Body of pancreas (tissue), 4 donors: ENCODE measurements at places on chromosomes 5 and 9. TPM values are rescaled to one million over a fixed set of nuclear protein-coding genes. Genes with fewer than 3 reads are reported as not detected.

DNA sequence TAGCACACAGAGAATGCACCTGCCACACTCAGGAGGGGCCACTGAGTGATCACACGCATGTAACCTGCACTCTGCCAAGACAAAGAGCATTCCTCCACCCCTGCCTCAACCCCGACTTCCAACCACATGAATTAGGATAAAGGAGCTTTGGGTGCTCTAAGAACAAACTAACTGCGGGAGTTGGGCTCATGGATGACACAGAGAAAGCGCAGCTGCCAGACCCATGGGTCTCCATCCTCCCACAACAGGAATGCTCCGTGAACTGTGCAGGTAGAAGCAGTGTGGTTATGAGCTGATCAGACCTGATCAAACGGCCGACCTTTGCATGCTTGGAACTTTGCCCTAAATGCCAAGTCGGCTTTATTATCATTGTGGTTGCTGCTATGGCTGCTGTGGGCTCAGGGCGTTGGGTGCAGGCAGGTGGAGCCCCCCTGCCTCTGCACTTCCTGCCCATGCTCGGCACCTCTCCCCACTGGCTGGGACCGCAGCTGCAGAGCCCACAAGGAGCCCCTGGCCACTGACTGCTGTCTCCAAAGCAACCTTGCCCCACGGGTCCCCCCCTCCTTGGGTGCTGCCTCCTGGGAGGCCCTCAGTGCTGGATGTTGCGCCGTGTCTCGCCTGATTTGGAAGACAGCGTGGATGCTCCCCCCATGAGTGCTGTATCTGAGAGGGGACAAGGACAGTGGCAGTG lies 2.6 kb upstream of the SLC6A3 start:
- DNase-seq = no peak

DNA sequence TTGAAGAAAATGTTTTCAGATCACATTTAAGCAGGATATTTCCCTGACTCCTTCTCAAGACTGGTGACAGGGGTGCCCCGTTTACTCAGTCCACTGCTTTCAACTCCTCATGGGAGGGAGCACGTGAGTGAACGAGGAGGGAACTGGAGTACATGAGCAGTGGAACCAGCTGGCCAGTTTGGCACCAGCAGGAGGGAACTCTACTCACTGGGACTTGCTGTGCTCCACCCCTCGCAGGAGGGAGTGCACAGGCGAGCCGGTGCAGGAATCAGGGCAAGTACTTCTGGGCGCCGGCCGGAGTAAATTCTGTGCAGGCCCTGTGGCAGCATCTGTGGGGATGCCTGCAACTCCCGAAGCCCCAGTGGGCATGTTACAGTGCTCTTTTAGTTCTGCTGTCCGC lies 1941.1 kb upstream of the C9orf72 start:
- peak; percentile 64 for DNase-seq

DNA sequence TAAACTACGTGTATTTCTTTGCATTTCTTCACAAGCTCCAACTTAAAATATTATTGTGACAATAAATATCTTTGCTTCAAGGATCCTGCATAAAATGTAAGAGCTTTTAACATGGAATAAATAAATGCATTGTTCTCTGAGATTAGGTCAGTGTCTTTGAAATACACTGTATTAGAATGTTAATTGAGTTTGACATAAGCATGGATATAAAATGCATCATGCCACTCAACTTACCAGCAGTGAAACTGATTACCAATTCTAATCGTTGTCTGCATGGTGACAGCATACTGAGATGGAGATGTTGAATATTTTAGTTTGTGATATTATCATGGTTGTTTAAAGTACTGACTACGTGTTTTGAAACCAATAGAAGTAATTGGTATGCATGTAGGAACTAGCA lies 555.3 kb upstream of the ZNF608 start:
- DNase-seq = no peak

- DNase-seq = peak; percentile 66
Measured at GRCh38 chr5:177302354-177303110, 987 bp downstream of the RAB24 start.

DNA sequence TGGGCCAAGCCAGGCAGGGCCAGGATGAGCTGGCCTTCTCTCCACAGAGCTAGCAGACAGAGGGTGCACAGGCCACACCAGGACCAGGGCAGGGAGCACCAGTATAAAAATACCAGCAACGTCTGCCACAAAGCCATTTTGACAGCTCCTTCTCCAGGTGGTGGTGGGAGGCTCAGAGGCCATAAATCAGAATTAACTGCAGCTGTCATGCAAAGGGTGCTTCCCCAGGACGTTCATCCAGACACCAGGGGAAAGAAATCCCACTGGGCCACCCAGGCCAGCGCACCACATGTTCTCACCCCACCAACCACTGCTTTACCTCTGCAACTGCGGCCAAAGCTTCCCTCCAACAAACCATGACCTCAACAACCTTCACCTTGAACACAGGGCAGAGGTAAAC lies 403.7 kb upstream of the TRPC7 start:
- no peak for DNase-seq

- DNase-seq = no peak
Measured at GRCh38 chr9:37512437-37512836, 26.7 kb downstream of the POLR1E start.

GRCh38 chr9:114120192-114121014 lies 21.3 kb upstream of the KIF12 start:
- DNase-seq = no peak

Gene ZFP37
- total RNA-seq = 0.33 TPM

Gene MEIKIN
- not detected for total RNA-seq

- no peak for DNase-seq
Measured at GRCh38 chr5:17720071-17720470, 85.8 kb downstream of the TAF11L14 start.

- no peak for DNase-seq
Measured at GRCh38 chr9:98538626-98539031, 170.1 kb downstream of the GABBR2 start.

Gene F2RL2
- total RNA-seq = not detected

DNA sequence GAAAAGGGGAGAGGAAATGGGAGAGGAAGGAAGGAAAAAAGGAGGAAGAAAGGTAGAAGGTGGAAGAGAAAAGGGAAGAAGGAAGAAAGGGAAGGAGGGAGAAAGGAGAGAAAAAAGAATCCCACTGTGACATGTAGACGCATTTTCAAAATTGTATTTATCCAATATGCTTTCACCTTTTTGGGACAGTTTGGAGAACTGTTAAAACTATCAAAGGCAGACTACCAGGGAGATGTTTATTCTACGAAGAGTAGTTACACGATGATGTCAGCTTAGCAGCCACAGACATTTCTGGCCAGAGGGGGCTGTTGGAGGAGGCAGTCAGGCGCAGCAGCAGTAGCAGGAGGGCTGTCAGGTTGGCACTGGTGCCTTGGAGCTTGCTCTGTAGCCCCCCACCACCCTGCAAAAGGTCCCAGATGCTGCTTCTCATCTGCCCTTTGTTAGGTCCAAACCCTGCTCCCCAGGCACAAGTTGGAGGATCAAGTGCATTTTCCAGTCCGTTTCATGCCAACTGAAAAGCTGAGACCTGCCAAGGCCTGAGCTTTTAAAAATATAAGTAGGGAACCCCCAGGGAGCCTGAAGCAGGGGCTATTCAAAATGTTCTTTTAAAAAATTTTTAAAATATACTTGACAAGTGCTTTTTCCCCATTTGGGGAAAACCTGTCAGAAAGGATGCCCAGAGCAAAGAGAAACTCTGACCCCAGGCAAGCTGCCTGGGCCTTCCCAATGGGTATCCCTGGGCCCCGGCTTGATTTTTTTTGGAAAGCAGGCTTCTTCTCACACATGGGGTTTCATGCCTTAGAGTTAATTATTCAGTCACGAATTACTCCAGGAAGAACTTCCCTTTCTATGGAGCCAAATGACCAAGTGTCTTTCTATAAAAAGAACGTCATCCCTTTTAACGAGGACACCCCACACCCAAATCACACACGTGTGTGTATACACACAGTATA lies 203.3 kb downstream of the SLIT3 start:
- no peak for DNase-seq

Gene LHX6
- 2.9 TPM for total RNA-seq

DNA sequence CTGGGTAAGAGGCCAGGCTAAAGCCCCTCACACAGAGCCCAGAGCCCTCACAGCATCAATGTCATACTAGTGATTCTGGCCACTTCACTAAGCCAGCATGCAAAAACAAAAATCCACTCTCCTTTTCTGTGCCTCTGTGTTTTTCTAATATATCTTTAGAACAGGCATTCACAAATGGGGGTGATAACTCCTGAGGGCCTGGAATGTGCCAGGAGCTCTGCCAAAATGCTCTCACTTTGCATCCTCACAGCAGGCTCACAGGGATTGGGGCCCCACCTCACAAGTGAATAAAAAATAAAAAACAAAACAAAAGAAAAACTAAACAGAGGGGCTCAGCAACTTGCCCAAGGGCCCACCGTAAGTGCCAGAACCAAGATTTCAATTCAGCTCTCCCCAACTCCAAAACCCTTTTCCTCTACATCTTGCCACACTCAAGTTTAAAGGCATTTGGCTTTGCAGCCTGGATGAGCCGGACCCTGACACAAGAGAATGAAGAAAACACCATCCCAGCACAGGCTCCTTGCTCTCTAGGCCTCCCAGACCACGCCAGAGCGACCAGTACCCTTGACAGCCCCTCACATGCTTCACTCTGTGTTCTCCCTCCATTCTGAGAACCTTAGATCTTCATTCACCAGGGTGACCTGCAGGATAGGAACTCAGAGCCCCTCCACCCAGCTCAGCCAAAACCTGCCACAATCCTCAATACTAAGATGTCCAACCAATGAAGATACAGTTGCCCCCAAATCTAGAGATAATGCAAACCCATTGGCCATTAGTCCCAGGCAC lies 51.3 kb downstream of the SAXO1 start:
- no peak for DNase-seq

Gene OLFM1
- total RNA-seq = 6.3 TPM

- DNase-seq = no peak
Measured at GRCh38 chr9:111898331-111899096, 1.9 kb downstream of the UGCG start.

Gene UHRF2
- 52.1 TPM for total RNA-seq

DNA sequence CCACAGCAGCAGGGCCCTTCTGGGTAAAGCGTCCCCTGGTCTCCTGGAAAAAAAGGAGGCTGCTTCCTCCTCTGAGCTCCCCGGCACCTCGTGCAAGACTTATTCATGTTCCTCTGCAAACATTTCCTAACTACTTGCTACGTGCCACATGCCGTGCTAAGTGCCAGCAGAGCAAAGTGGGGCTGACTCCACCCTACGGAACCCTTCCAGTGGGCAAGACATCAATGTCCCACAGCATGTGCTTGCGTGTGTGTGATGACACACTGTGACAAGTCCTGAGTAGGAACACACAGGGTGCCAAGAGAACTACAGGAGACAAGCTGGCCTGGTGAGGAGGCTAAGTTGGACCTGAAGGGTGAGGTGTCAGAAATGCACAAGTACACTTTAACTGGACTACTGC lies 57.4 kb downstream of the SEMA4D start:
- no peak for DNase-seq

Gene WDR38
- total RNA-seq = not detected
